H4 (cell line): ENCODE measurements at places on chromosomes 2 and 18. TPM values are rescaled to one million over a fixed set of nuclear protein-coding genes. Genes with fewer than 3 reads are reported as not detected.
A peak's percentile ranks its signal among the peaks of the same experiment; 100 is the strongest.

- no peak for DNase-seq
Observed at GRCh38 chr18:44945888-44946401, 265.3 kb downstream of the SETBP1 start.

DNA sequence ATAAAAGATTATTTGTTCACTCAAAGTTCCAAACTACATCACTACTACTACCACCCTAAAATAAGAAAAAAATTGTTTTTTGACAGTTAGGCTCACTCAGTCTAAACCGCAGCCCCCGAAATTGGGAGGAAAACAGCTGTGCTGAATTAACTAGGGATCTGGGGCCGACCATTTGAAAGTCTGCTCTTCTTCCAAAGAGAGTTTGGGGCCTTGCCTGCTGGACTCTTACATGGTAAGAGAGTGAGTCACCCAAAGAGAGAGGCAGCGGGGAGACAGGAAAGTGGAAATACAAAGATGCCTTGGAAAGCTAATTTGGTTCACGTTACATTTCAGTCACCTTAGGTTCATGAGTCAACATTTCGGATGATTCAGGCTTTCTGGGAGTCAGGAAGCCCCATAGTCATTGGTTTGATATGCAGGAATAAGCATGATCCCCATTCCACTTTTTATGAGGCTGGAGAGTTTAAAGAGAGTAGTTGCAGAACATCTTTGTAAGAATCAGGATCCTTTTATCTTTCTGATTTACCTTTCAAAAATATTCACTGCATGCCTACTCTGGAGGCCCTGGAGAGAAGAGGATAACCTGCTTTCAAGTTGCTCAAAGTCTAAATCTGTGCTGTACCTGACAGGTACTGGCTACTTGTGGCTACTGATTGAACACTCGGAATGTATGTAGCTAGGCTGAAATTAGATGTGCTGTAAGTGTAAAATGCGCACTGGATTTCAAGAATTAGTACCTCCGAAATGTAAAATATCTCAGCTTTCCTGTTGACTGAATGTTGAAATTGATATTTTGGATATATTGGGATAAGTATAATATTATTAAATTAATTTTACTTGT lies 995 bp upstream of the RTN4 start:
- DNase-seq, result peak; percentile 98

GRCh38 chr2:222442665-222443064 lies 18.3 kb downstream of the SGPP2 start:
- no peak for DNase-seq

DNA sequence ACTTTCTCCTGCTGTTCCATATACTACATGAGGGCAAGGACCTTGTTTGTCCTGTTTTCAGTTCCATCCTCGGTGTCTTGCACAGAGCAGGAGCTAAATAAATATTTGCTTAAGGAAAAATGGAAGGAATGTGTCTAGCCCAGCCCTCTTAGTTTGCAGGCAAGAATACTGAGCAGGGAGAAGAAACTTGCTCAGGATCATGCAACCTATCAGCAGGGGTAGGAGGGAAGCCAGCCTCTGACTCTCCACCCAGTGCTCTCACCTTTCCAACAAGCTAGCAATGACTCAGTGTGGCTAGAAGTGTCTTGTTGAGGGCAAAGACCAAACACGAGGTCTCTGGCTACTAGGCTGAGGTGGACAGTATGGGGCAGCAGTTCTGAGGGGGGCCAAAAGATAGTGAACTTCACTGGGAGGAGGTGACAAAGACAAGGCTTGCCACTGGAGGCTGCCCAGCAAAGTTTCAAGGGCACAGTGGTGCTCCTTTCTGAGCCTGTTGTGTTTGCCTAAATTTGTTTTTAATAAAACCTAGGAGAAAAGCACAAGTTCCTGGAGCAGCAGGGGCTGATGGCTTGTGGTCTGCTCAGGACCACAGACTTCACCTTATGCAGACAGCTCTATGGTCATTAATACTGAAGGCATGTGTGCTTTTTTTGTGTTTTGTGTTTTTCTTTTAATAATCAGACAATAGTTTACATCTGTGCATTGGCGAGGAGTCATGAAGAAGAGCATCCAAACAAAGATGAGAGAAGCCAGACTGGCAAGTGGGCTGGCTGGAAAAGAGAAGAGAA lies 49.1 kb upstream of the CTAGE1 start:
- DNase-seq, result peak; percentile 74

- DNase-seq, result no peak
Observed at GRCh38 chr2:67243919-67244318, 153.2 kb upstream of the ETAA1 start.

DNA sequence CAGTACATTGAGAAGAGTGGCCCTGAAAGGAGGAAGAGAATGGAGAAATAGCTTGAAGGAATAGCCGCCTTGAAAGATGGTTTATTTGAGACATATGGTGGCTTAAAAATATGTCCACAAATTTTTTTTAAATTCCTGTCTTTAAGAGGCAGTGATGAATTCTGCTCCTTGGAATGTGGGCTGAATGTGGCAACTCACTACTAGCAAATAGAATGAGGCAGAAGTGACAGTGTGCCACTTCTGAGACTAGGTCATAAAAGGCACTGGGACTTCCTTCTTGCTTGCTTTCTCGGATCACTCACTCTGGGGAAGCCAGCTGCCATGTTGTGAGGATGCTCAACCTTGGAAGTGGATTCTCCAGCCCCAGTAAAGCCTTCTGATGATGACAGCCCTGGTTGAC lies 67.0 kb downstream of the FAM161A start:
- DNase-seq, result no peak

GRCh38 chr2:156306821-156307220 lies 25.7 kb downstream of the NR4A2 start:
- DNase-seq, result no peak

- DNase-seq, result no peak
Observed at GRCh38 chr18:2714140-2714539, 58.6 kb downstream of the SMCHD1 start.

DNA sequence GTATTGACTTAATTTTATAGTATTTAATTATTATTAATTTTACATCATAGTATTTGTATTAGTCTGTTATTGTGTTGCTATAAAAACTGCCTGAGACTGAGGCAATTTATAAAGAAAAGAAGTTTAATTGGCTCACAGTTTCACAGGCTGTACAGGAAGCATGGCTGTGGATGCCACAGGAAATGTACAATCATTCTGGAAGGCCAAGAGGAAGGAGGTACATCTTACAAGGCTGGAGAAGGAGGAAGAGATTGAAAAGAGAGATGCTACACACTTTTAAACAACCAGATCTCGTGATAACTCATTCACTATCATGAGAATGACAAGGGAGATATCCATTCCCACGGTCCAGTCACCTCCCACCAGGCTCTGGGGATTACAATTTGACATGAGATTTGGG lies 2019.4 kb upstream of the PIK3C3 start:
- no peak for DNase-seq

GRCh38 chr2:68157002-68157401 lies 686 bp upstream of the PNO1 start:
- DNase-seq, result no peak

DNA sequence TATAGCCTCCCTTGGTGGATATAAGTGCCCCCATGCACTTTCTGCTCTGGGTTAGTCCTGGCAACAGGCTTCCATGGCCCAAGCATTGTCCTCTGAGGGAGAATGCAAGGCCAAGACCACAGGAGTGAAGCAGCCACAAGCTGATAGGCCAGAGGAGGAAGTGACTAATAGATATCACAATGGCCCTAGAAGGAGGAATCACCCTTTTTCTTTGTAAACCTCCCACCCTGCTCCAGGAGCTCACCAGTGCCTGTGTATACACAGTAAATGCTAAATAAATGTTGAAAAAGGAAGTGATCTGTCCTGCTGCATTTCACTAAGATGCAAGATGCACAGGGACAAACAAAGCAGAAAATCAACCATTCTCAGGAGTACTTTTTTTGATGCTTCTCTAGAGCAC lies 49.7 kb upstream of the ABCA12 start:
- peak; percentile 6 for DNase-seq

DNA sequence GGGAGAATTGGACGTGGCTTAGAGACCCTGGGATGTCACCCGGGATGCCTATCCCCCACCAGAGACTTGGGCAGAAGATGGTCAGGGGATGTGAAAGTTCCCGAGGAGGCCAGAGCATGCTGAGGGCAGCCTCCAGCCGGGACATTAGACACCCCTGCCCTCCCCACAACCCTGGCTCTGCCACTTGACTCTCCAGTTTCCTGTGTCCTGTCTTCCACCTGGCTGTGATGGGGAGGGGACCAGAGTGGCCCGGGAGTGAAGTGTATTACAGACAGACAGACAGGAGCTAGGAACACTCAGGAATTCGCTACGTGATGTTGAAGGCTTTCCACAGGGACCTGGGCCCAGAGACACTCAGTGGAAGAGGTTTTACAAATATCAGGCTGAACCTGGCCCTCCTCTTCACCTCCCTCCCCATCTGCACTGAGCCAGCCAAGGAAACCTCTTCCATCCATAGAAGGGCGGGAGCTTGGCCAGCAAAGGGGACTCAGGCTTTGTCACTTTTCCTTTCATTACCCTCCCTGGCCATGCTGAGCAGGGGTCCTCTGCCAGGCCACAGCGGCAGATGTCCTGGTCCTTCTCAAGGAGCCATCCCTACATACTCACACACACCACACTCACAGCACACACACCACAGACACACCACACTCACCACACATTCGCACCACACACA lies 60.7 kb downstream of the SDC1 start:
- DNase-seq, result no peak

DNA sequence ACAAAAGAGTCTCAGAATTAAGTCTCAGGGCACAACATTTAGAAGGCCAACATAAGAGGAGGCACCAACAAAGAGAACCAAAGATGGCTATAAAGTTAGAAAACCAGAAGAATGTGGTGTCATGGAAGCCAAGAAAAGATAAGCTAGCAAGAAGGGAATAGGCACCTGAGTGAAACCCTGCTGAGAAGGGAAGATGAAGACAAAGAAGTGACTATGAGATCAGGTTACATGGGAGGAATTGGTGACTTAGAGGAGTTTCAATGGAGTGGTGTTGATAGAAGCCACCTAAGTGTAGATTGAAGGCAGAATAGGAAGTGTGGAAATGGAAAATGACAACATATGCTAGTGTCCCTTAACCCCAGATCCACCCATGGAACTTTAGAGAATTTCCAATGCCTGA lies 327.6 kb upstream of the KCNJ3 start:
- no peak for DNase-seq

GRCh38 chr2:141820893-141821292 lies 309.9 kb downstream of the LRP1B start:
- DNase-seq, result no peak

- no peak for DNase-seq
Observed at GRCh38 chr18:13539843-13540476, 186.4 kb downstream of the FAM210A start.

DNA sequence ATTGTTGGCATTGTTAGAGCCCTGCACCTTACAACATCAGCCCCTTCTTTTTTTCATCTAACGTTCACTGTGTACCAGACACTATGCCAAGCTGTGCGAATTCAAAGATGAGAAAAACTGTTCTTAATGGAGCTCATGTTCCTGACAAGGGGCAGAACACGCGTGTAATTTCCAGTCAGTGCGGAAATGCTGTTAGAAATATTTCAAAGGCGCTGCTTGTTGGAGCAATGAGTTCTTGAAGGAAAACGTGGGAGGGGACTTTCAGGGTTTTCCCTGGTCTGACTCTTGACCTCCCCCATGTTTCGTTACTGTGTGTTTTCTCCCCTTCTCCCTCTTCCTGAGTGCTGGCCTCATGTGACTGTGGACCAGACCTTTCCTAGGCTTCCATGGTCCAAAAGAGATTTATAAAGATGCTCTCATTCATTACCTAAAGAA lies 1.5 kb downstream of the MTHFD2 start:
- DNase-seq, result no peak

GRCh38 chr18:2431806-2432205 lies 139.5 kb downstream of the METTL4 start:
- no peak for DNase-seq

DNA sequence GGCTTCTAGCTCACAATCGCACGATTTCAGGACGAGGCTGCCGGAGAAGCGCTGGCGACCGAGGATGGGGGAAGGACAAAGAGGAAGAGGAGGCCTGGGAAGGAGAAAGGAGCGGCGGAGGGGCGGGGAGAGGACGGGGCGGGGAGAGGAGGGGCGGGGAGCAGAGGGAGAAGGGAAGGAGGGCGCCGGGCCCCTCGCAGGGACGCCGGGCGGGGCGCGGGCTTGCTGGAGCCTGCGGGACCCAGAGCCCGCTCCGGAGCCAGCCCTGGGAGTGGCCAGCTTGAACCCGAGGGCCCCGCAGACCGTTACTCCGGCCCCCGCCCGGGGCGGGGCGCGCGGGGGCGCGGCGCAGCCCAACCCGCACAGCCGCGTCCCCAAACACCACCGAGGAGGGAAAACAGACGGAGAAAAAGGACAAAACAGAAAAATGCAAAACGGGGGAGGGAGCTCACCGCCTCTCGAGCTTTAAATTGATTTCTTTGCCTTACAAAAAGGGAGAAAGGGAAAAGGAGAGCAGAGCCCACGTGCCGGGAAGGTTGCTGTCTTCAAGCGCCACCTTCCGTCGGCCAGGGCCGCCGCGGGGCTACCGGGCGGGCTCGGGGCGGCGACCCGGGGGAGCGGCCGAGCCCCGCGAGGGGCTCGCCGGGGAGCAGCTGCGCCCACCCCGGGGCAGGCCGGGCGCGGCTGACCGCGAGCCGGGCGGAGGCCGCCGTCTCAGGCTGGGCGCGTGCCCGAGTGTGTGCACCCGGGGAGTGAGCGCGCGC lies 781 bp upstream of the SOX11 start:
- DNase-seq, result peak; percentile 43

DNA sequence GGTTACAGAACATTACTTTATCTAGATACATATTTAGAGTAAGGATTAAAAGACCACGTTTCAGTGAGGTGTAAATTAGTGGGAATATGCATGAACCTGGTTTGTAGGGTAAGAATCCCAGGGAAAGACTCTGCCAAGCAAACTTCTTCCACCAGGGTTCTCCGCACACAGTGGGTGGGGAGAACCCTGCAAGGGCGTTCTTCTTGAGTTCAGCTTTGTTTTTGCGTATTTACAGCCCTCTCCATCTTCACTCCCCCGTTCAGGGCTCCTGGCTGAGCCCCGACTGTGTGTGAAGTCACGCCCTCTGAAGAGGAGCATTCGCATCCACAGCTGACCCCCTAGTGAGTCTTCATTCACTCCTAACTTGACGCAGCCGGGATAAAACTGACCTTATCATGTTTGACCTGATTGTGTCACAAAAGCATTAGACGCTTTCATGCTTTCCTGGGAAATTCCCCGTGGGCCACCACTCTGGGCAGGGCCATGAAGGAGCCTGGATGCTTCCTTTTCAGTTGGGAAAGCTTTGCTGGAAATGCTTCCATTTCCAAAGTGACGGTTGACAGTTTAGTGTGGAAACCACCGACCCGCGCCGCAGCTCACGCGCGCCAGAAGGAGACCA lies 1.0 kb downstream of the ALKAL2 start:
- no peak for DNase-seq

- DNase-seq, result no peak
Observed at GRCh38 chr18:70116949-70117348, 88.5 kb downstream of the RTTN start.

- DNase-seq, result no peak
Observed at GRCh38 chr2:176285321-176285720, 16.1 kb downstream of the MTX2 start.

- no peak for DNase-seq
Observed at GRCh38 chr18:28766027-28766426, 589.1 kb upstream of the CDH2 start.

HJURP gene
- total RNA-seq, result 83.4 and 105 TPM in 2 replicates

NEU4 gene
- total RNA-seq, result not detected in 2 replicates

ARMC9 gene
- total RNA-seq, result 34.4 and 41.9 TPM in 2 replicates

PLA2R1 gene
- 0.06 TPM in 1 of 2 replicates, not detected in the other for total RNA-seq

TEX44 gene
- not detected in 2 replicates for total RNA-seq
